Stimulated activated CD4-positive, alpha-beta T cell treated with anti-CD3 and anti-CD28 coated beads, Interleukin-1b, Interleukin-23, amount 100 ng/mL, for 24 hours (primary cell): ENCODE measurements at places on chromosomes 7 and 10.

- DNase-seq = no peak
Observed at GRCh38 chr10:84510121-84510520, 181.7 kb downstream of the CCSER2 start.

- DNase-seq = no peak
Observed at GRCh38 chr7:105766421-105767073, 109.9 kb downstream of the ATXN7L1 start.

GRCh38 chr10:71266147-71266917, 52.7 kb upstream of the SLC29A3 start:
- no peak for DNase-seq

DNA sequence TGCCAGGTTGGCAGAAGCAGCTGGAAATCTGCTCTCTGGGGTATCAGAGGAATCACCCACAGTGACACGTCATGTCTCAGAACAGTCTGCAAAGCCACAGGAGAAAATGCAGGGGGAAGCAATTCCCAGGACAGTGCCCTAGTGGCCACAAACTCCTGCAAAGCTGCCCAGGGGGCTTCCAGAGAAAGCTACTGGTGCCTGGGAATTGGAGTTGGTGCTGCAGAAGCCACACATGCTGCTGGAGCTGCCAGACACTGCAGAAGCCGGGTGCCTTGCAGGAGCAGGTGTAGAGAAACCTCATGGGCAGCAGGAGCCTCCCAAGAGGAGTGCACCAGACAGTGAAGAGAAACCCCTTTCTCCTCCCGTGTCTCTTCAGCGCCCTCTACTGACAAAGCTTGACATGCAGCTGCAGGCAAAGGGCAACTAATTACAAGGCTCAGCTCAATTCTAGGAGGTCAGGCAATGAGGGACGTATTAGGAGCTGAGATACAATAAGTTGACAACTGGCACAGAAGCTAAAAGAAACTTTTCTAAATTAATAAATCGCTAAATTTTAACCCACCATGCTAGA, 30.2 kb upstream of the NUB1 start:
- no peak for DNase-seq

- no peak for DNase-seq
Observed at GRCh38 chr10:126595160-126595559, 75.3 kb downstream of the C10orf90 start.

DNA sequence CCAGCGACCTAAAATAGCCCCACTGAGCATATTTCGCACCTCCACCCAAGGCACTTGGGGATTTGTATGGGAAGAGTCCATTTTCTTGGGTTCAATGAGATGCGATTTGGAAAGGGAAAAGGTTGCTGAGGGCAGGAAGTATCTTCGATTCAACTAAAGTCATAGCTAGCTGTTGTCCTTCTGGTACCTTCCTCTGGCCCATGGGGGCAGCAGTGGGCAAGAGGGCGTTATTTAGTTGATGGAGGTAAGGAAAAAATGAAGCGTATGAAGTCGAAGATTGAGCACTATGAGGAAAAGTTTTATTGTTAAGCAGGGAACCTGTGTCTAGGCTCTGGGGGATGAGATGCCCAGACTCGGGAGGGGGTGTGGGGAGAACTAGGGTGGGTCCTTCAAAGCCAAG, 135.4 kb downstream of the EVX1 start:
- DNase-seq = no peak

- DNase-seq = no peak
Observed at GRCh38 chr7:121105262-121105661, 116.8 kb downstream of the CPED1 start.

- no peak for DNase-seq
Observed at GRCh38 chr7:11060893-11061292, 87.2 kb downstream of the PHF14 start.

DNA sequence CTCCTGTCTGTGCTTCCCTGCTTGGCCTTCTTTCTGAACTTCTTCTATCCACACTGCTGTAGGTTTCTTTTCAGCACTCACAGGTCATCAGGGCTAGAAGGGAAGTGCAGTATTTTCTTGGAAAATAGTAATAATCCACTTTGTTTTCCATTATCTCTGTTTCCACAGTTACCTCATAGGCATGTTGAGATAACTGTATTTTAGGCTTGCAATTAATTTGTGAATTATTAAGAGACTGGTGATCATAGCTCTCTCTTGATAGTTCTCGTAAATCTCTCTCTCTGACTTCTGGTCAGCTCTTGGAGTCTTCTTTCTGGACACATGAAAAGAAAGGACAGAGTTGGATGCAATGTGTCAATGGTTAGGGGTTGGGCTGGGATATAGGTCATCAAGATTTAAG, 243.6 kb upstream of the IGFBP3 start:
- no peak for DNase-seq

DNA sequence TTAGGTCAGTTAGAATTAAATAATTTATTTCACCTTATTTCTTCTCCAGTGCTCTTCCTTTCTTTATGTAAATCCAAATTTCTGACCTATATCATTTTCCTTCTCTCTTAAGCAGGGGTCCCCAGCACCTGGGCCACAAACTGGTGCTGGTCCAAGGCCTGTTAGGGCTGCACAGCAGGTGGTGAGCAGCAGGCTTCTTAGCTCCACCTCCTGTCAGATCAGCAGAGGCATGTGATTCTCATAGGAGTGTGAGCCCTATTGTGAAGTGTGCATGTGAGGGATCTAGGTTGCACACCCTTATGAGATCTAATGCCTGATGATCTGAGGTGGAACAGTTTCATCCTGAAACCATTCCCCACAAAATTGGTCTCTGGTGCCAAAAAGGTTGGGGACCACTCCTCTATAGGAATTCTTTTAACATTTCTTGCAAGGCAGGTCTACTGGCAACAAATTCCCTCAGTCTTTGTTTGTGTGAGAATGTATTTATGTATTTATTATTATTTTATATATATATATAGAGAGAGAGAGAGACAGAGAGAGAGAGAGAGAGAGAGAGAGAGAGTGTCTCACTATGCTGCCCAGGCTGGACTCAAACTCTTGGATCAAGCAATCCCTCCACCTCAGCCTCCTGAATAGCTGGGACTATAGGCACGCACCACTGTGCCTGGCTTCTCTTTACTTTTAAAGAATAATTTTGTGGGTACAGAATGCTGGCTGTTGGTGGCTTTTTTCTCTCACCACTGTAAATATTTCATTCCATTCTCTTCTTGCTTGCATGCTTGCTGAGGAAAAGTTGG, 4.3 kb upstream of the ABCC2 start:
- DNase-seq = no peak

GRCh38 chr7:116075351-116076145, 45.0 kb upstream of the TFEC start:
- DNase-seq = no peak

- no peak for DNase-seq
Observed at GRCh38 chr7:35729061-35729783, 34.3 kb upstream of the HERPUD2 start.

DNA sequence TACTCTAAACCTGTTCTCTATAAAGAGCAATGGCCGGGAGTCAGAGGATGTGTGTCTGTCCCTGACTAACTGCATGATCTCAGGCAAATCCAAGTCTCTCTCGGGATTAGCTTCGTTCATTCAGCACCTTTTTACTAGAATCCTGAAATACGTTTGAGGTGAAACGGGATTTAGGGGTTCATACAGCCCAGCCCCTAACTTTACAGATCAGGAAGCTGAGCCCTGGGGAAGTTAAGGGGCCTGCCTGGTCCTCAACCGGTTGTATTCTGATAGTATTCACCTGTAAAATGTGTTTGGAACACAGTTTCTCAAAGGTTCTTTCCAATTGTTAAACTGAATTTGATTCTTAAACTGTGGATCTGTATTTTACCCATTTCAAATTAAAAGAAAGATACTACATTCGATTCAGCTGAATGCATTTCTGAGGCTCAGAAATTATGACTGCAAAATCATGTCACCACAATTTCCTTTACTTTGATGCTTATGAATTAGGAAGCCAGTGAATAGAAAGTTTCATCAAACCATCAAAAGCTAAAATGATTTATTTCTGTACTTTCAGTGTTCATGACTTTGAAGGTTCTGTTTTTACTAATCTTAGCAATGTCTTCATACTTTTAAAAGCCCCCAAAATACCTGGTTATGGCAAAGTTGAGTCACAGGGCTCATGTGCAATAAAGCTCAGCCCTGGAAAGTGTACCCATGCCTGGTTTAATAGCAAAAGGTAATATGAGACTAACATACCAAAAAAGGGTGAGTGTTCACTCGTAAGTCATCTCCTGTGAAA, 28.9 kb upstream of the EZH2 start:
- DNase-seq = peak; percentile 42

- DNase-seq = no peak
Observed at GRCh38 chr10:14837003-14837756, 657 bp downstream of the CDNF start.

GRCh38 chr7:71237945-71238344, 106.0 kb downstream of the GALNT17 start:
- DNase-seq = no peak

- DNase-seq = no peak
Observed at GRCh38 chr7:40859965-40860543, 725.2 kb downstream of the SUGCT start.

DNA sequence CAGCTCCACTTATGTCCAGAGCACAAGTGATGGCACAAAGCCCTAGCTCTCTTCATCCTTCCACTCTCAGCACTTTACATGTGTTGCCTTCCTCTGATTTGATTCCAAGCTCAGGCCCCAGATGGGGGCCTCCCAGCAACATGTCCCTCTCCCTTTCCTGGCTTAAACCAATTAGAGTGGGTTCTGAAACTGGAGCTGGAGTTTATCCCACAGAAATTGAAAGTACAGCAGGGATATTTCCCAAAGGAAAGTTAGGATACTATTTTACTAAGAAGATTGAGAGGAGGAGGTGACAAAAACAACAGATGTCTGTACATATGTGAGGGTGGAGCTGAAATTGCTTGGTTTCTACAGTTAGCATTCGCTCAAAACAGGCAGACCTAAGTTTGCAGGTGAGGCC, 724.6 kb downstream of the AUTS2 start:
- DNase-seq = no peak

DNA sequence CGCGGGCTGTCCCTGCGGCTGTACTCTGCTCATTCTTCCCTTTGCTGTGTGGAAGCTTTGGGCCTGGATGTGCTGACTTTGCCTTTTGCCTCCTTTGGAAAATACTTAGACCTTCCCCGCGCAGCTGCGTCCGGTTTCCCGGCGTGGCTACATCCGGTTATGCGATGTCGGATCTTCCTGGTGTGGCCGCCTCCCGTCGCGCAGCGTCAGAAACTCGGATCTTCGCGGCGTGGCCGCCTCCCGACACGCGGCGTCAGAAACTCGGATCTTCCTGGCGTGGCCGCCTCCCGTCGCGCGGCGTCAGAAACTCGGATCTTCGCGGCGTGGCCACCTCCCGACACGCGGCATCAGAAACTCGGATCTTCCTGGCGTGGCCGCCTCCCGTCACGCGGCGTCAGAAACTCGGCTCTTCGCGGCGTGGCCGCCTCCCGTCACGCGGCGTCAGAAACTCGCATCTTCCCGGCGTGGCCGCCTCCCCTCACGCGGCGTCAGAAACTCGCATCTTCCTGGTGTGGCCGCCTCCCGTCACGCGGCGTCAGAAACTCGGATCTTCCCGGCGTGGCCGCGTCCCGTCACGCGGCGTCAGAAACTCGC, 50.2 kb upstream of the SUN1 start:
- DNase-seq = no peak

DNA sequence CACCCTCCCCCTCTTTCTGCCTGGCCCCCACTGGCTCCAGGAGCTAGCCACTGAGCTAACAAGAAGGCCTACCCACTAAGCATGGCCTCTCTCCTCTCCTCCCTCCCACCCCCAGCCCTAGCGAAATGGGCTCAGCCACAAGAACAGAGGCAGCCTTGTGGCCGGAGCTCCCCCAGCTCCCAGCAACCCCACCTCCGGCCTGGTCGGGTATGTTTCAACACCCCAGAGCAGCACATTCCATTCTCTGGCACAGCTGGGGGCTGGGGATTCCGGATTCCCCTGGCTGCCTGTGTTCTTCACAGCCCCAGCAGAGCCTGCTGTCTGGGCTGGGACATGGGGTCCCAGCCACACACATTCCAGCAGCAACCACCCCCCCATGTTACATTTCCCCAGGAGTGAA, 9.0 kb downstream of the SFRP5 start:
- DNase-seq = no peak

GRCh38 chr10:131636841-131637724, 263.7 kb upstream of the PPP2R2D start:
- no peak for DNase-seq

GRCh38 chr7:91789086-91789485, 91.4 kb downstream of the MTERF1 start:
- DNase-seq = no peak

- no peak for DNase-seq
Observed at GRCh38 chr10:114519756-114520293, 115.5 kb upstream of the AFAP1L2 start.

DNA sequence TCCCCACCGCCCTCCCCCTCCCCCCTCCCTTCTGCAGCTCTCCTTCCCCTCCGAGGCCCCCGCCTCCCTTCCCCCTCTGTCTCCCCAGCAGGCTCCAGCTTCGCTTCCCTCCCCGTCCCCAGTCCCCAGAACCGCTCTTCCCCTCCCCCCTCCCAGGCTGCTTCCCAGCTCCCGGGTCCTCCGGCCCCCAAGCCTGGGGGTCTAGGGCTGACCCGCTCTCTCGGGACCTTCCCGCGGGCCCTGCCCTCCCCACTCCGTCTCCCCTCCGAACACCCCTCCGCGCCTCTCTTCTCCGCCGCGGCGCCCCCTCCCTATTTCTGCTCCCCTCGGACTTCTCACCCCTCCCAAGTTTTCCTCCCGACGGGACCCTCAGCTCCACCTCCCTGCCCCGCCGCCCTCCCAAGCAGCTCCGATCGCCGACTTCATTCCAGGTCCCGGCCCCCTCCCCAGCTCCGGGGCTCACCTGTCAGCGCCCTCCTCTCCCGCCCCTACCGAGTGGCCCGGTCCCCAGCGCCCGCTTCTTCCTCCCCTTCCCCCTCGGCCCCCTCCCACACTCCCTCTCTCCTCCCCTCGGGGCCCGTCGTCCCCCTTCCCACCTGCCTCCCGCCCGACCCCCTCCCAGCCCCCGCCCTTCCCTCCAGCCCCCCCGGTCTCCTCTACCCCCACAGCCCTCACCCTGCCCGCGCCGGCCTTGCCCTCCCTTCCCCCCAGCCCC, 990 bp downstream of the ZNF467 start:
- DNase-seq = no peak

GRCh38 chr10:102919992-102920739, 2.1 kb downstream of the CNNM2 start:
- DNase-seq = no peak

- no peak for DNase-seq
Observed at GRCh38 chr7:25312968-25313367, 84.7 kb upstream of the NPVF start.

DNA sequence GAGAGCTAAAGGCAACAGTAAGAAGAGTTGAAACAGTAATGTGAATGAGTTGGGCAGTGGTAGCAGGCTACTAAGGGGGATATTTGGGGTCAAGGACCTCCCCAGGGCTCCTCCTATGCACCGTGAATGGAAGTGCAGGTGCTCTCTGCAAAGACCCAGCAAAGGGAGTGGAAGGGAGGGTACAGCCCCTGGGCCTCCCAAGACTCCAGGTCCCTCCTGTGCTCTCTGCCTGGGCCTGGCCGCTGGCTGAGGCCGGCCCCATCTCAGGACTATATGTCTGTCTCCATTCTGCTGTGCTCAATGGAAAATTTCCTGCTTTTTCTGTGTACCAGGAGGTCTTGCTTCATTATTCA, 372.1 kb upstream of the MKI67 start:
- no peak for DNase-seq
